Retina (tissue), 1 donor: ENCODE measurements at places on chromosomes 6 and 20.

- peak; percentile 54 for DNase-seq
These were observed 28.4 kb downstream of the LYRM2 start for GRCh38 chr6:89610149-89610642.

DNA sequence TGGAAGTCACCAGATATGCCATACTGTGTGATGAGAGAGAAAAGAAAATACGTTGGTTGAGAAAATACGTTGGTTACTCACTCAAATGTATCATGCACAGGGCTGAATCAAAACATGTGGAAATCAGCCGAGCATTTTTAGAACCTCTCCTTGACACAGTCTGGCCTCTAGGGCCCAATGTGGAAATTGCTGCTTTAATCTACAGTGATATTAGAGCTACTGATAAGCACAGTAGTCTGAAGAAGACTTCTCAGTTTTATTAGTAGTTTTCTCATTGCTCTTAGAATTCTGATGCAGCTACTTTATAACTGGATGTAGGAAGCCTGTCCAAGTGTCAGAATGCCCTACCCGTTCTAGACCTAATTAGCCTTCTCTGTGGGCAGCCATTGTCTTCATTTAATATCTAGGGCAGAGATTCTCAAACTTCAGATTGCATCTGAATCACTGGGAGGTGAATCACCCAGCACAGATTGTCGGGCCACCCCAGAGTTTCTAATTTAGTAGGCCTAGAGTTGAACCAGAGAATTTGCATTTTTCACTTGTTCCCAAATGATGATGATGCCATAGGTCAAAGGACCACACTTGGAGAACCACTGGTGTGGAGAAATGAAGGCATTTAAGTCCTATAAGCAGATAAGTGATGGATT lies 229.1 kb downstream of the PLCB1 start:
- peak; percentile 18 for DNase-seq

GRCh38 chr20:32969356-32970114 lies 34.7 kb downstream of the SUN5 start:
- DNase-seq: no peak

GRCh38 chr6:19231878-19232561 lies 605.1 kb upstream of the ID4 start:
- no peak for DNase-seq

DNA sequence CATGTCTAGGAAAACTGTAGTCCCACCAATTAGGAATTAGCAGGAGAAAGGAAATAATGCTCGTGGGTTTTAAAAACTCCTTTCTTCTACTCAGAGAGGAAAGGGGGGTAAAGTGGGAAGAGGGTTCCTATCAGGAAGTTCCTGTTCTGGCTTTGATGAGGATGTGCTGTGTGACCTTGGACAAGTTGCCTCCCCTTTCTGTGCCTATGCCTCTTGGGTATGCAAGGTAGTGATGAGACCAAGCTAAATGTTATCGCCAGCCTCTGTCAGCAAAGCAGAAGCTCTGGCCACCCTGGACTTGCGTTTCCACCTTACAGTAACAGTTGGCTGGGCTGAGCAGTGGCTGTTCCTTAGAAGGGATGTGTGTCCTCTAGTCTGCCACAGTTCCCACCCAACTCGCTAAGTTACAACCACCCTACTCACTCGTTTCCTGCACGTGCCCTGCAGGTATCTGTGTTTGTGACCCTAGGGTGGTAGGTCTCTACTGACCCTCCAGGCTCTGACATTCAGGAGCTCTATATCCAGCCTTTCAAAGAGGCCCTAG lies 110.0 kb downstream of the PREX1 start:
- DNase-seq: no peak

GRCh38 chr6:75446241-75446880 lies 47.2 kb downstream of the FILIP1 start:
- DNase-seq: no peak

- DNase-seq: no peak
These were observed 69.4 kb downstream of the LAMA4 start for GRCh38 chr6:112184951-112185350.

GRCh38 chr6:56062836-56063235 lies 184.5 kb downstream of the COL21A1 start:
- no peak for DNase-seq

DNA sequence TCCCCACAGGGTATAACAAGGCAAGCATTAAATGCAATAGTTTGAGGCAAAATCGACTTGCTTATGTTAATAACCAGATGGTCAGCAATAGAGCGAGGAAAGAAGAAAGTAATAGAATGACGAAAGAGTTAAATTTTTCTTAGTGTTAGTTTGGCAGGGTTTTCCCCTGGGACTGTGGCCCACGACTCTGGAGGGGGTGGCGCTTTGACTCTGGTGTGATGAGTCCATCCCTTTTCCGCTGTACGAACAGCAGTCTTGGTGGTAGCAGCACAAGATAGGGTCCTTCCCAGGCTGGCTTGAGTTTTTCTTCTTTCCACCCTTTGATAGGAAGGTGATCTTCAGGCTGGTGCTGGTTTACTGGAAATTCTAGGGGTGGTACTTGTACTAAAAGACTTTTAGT lies 69.2 kb upstream of the GMDS start:
- DNase-seq: no peak
